HFFc6 (cell line): ENCODE measurements at places on chromosomes 16 and 17.

DNA sequence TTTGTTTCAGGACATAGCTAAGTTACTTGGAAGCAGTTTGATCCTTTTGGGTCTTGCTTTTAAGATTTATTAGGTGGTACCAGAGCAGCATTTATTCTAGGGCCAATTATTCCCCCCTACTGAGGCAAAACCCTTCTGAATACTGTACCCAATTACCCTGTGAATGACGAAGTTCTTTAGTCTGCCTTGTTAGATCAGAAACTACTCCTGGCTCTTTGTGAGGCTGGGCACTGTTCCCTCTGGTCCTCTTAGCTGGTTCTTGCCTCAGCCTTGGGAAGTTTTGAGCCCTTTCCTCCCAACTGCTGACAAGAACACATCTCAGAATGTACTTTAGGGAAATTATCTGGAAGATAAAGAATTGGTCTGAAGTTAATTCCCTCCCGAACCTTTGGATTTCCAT, 115.6 kb downstream of the CDK5R1 start:
- no peak overlapping the region for H3K27ac ChIP-seq
- H3K4me3 ChIP-seq = no peak overlapping the region
- no peaks in the 10 kb centered on the region; the same call in 1 of the 2 replicates for H3K27me3 ChIP-seq
- DNase-seq = no peak
- H3K4me1 ChIP-seq = no peaks in the 10 kb centered on the region

DNA sequence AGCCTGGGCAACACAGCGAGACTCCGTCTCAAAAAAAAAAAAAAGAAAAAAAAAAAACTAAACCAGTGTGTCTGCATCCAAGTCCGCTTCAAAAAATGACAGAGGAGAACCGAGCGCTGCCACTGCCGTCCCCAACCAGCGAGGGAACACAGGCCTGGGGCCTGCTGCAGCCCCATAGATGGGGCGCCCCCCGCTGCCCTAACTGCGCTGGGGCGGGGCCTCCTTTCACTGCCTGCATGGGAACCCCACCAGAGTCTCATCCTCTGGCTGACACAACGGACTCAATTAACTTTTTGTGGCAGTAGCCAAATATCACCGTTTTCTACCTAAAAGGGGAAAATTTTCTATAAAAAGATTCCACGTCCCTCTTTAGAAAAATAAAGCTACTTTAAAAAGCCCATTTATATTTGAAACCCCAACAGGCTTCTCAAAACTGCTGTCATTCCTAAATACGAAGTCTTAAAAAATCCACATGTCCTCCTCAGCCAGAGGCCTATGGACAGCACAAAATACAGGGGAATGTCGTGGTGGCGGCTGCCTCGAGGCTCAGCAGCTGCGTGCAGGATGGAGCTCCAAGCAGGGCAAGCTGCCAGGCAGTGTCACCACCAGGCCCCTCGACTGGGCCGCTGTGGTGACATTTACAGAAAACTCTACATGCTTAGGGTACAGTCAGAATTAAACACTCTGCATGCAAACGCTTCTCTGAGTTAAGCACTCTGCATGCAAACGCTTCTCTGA, 30.3 kb downstream of the KLHDC4 start:
- peaks cover 4% of the 10 kb centered on the region for H3K4me1 ChIP-seq
- H3K27ac ChIP-seq = no peak overlapping the region
- DNase-seq = no peak
- no peak overlapping the region for H3K4me3 ChIP-seq
- no peaks in the 10 kb centered on the region; the same call in 1 of the 2 replicates for H3K36me3 ChIP-seq

GRCh38 chr16:65313936-65314626, 192.2 kb upstream of the CDH11 start:
- peak overlapping the region; percentile 23; the same call in 1 of the 2 replicates for H3K4me3 ChIP-seq
- peaks cover 1% of the 10 kb centered on the region; the same call in 1 of the 2 replicates for H3K27me3 ChIP-seq
- peaks cover 28% of the 10 kb centered on the region for H3K36me3 ChIP-seq
- peak overlapping the region; percentile 40 for H3K27ac ChIP-seq

DNA sequence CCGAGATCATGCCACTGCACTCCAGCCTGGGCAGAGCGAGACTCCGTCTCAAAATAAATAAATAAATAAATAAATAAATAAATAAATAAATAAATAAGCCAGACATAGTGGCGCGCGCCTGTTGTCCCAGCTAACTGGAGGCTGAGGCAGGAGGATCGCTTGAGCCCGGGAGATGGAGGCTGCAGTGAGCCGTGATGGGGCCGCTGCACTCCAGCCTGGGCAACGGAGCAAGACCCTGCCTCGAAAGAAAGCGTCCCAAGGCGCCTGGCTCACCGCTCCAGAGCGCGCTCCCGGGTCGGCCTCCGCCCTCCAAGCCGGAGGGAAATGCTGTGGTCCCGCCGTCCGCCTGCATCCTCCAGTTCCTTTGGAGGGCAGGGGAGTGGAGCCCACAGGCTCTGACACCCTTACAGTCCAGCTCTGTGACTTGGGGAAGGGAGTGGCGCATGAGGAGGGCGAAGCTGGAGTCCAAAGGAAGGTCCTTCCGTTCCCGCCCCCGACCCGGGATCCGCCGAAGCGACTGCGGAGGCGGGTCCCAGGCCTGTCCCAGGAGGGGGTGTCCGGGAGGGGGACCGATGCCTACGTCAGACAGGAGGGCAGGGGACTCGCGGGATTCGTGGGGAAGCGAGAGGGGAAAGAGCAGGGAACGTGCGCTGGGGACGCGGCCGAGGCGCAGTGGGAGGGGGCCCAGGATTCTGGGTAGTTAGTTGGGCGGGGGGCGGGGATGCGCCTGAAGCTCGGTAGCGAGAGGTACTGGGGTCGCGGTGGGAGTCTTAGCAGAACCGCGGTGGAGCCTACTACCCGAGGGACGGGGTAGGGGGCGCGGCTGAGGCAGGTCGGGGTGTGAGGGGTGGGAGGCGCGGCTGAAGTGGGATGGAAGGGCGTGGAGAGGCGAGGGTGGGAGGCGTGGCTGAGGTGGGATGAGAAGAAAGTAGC, 8.4 kb upstream of the TRPV2 start:
- no peaks in the 10 kb centered on the region for H3K36me3 ChIP-seq
- peaks cover 14% of the 10 kb centered on the region; the same call in 1 of the 2 replicates for H3K4me1 ChIP-seq
- H3K27me3 ChIP-seq = peaks cover 2% of the 10 kb centered on the region; the same call in 1 of the 2 replicates
- DNase-seq = no peak
- no peak overlapping the region for H3K27ac ChIP-seq

- H3K27me3 ChIP-seq = no peaks in the 10 kb centered on the region
- no peaks in the 10 kb centered on the region for H3K4me1 ChIP-seq
- H3K36me3 ChIP-seq = no peaks in the 10 kb centered on the region
- DNase-seq = no peak
- no peak overlapping the region for H3K27ac ChIP-seq
These were observed 104.3 kb upstream of the NUDT7 start for GRCh38 chr16:77617996-77618395.

GRCh38 chr16:4787068-4787467, 1.1 kb downstream of the SEPTIN12 start:
- no peak overlapping the region for H3K4me3 ChIP-seq
- H3K27me3 ChIP-seq = no peaks in the 10 kb centered on the region; the same call in 1 of the 2 replicates
- no peak overlapping the region for H3K27ac ChIP-seq
- H3K4me1 ChIP-seq = no peaks in the 10 kb centered on the region
- DNase-seq = no peak
- H3K36me3 ChIP-seq = no peaks in the 10 kb centered on the region

DNA sequence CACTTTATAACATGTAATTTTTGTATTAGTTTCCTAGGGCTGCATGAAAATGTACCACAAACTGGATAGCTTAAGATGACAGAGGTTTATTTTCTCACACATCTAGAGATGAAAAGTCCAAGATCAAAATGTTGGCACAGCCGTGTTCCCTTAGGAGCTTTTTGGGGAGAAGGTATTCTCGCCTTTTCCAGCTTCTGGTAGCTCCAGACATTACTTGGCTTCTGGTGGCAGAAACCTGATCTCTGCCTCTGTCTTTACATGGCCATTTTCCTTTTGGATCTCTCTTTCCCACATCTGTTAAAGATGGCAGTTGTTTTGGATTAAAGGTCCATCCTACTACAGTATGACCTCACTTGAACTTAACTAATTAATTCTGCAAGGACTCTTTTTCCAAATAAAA, 885.7 kb upstream of the CDH8 start:
- DNase-seq = no peak
- no peak overlapping the region for H3K4me3 ChIP-seq
- H3K27ac ChIP-seq = no peak overlapping the region

- no peaks in the 10 kb centered on the region for H3K36me3 ChIP-seq
- H3K4me1 ChIP-seq = peaks cover 26% of the 10 kb centered on the region
- no peak overlapping the region for H3K4me3 ChIP-seq
- peaks cover 17% of the 10 kb centered on the region for H3K27me3 ChIP-seq
These were observed 327.3 kb upstream of the SOX9 start for GRCh38 chr17:71793518-71793917.

DNA sequence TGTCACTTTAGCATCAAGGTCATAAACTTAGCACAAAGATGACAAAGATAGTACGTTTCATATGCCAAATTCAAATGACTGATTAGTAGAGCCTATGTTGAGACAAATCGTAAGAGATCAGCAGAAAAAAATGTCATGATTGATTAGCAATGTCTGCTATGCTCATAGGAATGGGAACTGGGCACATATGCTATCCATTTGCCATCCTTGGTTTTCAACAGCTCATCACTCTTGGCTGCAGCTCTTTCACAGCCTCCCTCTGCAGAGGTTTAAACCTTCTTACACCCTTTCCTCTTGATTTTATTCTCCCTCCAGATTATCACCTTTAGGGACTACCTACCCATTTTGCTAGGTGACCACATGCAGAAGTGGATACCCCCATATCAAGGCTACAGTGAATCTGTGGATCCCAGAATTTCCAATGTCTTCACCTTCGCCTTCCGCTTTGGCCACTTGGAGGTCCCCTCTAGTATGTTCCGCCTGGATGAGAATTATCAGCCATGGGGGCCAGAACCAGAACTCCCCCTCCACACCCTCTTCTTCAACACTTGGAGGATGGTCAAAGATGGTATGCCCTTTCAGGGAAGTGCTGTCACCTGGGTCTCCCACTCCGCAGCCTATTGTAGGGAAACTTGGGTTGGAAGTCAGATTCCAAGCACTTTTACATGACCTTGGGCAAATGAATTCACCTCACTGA, 16.2 kb downstream of the MPO start:
- H3K27ac ChIP-seq = no peak overlapping the region
- H3K36me3 ChIP-seq = no peaks in the 10 kb centered on the region
- no peak overlapping the region for H3K4me3 ChIP-seq
- peaks cover 34% of the 10 kb centered on the region for H3K27me3 ChIP-seq

GRCh38 chr16:57145046-57146021, 40.5 kb downstream of the PSME3IP1 start:
- no peak overlapping the region for H3K4me3 ChIP-seq
- H3K27ac ChIP-seq = no peak overlapping the region
- H3K36me3 ChIP-seq = no peaks in the 10 kb centered on the region
- H3K27me3 ChIP-seq = peaks cover 3% of the 10 kb centered on the region
- H3K4me1 ChIP-seq = peaks cover 26% of the 10 kb centered on the region

- peaks cover 25% of the 10 kb centered on the region for H3K27me3 ChIP-seq
- no peaks in the 10 kb centered on the region for H3K36me3 ChIP-seq
- no peak overlapping the region for H3K27ac ChIP-seq
- no peak overlapping the region for H3K4me3 ChIP-seq
- H3K4me1 ChIP-seq = no peaks in the 10 kb centered on the region
These were observed 220.6 kb upstream of the ZFHX3 start for GRCh38 chr16:73268366-73268993.

DNA sequence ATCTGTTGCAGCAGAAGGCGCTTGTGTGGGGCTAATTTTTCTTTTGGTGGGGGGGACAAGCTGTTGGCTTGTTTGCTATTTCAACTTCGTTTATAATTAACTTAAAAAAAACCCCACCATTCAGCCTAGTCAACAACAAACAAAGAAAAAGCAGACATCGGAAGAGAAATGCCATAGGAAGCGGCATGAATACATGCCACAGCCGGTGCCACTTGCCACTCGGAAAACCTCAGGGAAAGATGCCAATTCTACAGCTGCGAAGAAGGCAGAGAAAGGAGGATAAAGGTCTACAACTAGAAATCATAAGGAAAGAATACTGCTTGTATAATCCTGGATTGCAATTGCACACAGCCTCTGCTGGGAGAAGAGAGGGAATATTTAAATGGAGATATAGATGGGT, 254.4 kb upstream of the PMFBP1 start:
- H3K36me3 ChIP-seq = peaks cover 28% of the 10 kb centered on the region
- H3K4me3 ChIP-seq = no peak overlapping the region
- DNase-seq = no peak

- H3K36me3 ChIP-seq = no peaks in the 10 kb centered on the region
- H3K4me1 ChIP-seq = peaks cover 56% of the 10 kb centered on the region
- no peak overlapping the region for H3K27ac ChIP-seq
- H3K27me3 ChIP-seq = peaks cover 2% of the 10 kb centered on the region
These were observed 32.0 kb upstream of the SNN start for GRCh38 chr16:11636172-11636721.

DNA sequence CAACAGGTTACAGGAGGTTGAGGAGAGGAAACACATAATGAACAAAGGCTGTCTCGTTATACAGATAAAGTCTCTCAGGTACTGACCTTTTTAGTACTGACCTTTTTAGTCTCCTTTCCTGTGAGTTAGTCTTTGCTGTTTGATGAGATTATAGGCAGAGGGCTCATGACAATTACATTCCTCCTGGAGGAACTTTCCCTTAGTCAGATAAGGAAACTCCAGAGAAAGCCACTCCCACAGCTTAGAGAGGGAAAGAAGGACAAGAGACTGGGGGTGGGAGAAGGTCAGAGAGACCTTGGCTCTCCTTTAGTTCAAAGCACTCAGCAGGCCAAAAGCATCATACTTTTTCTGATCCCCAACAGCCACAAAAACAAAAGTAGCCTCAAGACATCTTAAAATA, 15.3 kb upstream of the PSMD7 start:
- no peaks in the 10 kb centered on the region for H3K36me3 ChIP-seq
- DNase-seq = no peak
- H3K4me1 ChIP-seq = no peaks in the 10 kb centered on the region
- no peak overlapping the region for H3K4me3 ChIP-seq
- no peak overlapping the region for H3K27ac ChIP-seq

DNA sequence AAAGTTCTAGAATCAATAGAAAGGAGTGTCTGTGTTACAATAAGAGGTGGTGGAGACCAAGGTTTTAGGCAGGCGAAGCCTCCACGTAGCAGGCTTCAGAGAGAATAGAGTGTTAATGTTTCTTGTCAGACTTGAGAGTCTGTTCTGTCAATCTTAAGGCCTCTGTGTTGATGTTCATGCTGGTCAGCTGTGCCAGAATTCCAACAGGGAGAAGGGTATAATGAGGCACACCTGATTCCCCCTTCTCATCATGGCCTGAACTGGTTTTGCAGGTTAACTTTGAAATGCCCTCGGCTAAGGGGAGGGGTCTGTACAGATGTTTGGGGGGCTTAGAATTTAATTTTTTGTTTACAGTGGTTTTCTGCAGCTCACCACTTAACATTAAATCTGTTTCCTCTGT, 46.0 kb downstream of the RNF112 start:
- no peaks in the 10 kb centered on the region for H3K36me3 ChIP-seq
- H3K27ac ChIP-seq = no peak overlapping the region
- H3K27me3 ChIP-seq = peaks cover 34% of the 10 kb centered on the region
- no peaks in the 10 kb centered on the region for H3K4me1 ChIP-seq

GRCh38 chr17:8062807-8063483, 24.1 kb downstream of the ALOX15B start:
- peaks cover 10% of the 10 kb centered on the region for H3K4me1 ChIP-seq
- peak overlapping the region; percentile 35 for H3K4me3 ChIP-seq
- no peak overlapping the region for H3K27ac ChIP-seq
- no peak for DNase-seq

- no peak overlapping the region for H3K4me3 ChIP-seq
- DNase-seq = no peak
- H3K27ac ChIP-seq = no peak overlapping the region
- H3K27me3 ChIP-seq = peaks cover 16% of the 10 kb centered on the region
- H3K4me1 ChIP-seq = peaks cover 24% of the 10 kb centered on the region
- peaks cover 7% of the 10 kb centered on the region for H3K36me3 ChIP-seq
These were observed 19.1 kb upstream of the LCMT1 start for GRCh38 chr16:25092441-25092840.

GRCh38 chr16:8568231-8568617, 22.1 kb downstream of the TMEM114 start:
- peaks cover 30% of the 10 kb centered on the region for H3K4me1 ChIP-seq
- peak overlapping the region; percentile 52; the same call in 1 of the 2 replicates for H3K27ac ChIP-seq
- H3K27me3 ChIP-seq = no peaks in the 10 kb centered on the region; the same call in 1 of the 2 replicates
- H3K36me3 ChIP-seq = no peaks in the 10 kb centered on the region
